B cell (primary cell): ENCODE measurements at places on chromosomes 6 and 20.

DNA sequence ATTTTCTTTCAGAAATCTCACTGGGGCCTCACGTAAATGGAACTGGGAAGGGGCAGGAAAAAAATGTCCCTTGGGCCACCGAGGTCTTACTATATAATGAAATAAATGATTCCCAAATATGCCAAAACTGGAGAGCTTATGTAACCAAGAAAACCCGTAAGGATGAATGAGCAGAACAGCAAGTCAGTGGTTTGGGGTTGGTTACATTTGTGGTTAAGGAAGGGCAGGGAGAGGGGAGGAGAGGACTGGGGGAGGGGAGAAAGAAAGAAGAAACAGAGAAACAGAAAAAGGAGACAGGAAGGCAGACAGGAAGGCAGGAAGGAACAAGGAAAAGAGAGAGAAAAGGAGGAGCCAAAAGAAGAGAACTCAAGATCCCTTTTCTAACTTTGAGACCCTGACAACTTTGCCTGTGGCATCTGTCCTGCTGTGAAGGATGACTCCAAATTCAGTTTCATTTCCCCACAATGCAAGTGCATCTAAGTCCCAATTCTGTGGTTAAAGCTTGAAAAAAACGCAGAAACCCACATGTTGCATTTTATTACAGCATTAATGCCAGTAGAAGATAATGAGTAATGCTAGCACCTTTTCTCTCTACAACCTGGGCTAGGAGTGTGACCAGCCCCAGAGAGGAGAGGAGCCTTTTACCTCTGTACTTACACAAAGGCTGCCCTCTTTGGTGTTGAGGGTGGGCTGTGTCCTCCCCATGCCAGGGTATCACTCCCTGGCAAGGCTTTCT, 10.8 kb upstream of the ARMC2 start:
- peak; percentile 65 for DNase-seq

DNA sequence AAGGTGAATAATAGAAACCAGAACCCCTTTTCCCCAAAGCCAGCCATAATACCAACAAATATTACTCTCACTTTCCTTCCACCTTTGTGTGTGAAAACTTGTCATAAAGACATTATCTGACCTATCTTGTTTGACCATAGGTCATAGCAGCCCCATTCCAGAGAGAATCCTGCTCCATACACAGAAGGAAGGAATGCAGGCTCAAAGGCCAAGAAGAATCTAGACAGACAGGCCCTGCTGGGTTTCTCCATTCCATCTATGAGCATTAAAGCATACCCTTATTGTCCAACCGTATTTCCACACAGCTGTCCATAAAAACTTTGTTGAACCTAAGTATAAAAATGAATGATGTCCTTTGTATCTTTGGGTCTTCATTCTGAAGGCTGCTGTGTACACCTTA, 40.7 kb upstream of the KCNK5 start:
- DNase-seq: no peak

DNA sequence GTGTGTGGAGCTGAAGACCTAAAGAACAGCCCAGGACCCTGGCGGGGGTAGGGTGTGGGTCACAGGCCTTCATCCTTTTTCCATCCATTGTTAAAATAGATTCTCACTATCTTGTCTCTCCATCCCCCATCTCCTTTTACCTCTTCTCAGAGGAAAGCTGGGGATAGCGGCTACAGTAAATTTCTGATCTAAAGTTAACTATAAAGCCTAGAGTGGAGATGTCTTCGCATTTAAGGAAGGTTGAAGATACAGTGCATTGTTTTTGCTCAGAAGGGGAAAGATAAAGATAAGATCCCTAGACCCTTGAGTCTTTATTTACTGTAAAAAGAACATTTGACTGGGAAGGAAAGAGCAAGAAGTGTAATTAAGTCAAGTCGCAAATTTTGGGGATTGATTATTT, 8.6 kb downstream of the FOXA2 start:
- DNase-seq: no peak

DNA sequence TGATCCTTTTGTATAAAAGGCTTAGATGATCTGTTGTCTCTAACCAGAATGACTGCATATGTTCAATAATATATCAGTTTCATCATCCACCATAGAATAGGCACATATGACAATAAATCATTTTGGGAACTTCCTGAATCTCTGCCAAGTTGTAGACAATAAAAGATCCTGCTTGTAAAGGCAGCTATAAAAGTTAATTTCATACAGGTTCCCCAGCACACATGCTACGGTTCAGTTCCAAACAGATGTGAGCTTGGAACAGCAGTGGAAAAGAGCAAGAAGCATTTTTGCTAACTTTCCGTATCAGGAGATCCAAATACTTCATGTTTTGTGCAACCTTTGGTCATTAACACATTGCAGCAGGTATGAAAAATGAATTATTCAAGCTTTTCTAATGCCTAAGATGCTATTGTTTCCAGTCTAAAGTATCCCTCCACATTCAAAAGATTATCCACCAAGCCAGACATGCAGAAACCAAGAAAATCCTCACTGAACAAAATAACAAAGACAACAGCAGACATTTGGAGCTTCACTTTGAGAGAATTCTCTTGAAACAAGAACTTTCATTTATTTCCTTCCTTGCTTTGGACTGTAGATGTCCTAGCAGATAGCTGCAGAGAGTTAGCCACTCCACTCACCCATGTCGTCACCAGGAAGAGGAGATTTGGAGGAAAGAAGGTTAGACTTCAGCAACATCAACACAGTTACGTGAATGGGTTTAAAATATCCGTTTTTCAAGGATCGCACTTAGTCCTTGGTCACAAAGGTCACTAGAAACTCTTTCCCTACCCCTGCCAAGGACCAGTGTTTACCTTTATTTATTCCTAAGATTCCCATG, 453.5 kb upstream of the JARID2 start:
- DNase-seq: no peak

DNA sequence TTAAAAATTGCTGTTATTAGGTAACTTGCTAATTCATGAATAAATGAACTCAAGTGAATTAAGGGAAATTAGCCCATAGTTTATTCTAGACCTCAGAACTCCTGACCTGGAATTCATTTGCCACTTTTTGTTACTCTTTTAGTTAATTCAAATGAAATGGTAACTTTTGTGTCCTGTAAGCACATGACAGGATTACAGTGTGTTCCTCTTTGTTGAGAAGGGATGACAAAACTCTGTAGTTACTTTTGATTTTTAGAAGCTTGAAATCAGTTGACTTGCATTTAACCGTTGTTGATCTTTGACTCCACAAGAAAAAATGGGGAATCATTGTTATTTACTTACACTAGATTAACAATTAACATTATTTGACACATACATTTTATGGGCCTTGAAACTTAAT, 6.2 kb downstream of the SLC9A8 start:
- DNase-seq: no peak

DNA sequence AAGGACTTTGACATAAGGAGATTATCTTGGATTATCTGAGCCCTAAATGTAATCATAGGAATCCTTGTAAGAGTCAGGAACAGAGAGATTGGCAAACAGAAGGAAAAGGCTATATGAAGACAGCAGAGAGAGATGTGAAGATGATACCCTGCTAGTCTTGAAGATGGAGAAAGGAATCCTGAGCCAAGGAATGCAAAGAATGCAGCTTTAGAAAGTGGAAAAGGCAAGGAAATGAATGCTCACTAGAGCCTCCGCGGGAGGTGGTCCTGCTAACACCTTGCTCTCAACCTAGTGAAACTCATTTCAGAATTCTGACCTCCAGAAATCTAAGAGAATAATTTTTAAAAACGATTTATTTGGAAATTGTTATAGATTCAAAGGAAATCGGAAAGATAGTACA, 117.1 kb downstream of the TBXT start:
- no peak for DNase-seq

DNA sequence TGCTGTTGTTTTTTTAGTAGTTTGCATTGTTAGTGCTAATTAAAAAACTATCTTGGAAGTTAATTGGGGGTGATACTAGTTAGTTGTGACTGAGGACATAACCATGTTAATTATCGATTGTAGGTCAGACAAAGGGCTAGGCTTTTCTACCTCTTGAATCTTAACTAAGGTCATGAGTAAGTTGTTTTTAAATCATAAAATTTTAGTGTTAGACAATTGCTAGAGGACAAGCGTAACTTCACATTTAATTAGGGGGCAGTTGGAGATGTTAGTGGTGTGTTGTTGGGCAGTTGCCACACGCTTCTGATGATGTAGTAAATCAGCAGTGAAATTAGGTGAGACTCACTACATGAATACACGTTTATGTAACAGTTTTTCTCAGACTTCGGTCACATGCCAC, 619.1 kb upstream of the FLRT3 start:
- no peak for DNase-seq

- no peak for DNase-seq
Observed at GRCh38 chr20:1034415-1034789, 32.3 kb upstream of the RSPO4 start.

DNA sequence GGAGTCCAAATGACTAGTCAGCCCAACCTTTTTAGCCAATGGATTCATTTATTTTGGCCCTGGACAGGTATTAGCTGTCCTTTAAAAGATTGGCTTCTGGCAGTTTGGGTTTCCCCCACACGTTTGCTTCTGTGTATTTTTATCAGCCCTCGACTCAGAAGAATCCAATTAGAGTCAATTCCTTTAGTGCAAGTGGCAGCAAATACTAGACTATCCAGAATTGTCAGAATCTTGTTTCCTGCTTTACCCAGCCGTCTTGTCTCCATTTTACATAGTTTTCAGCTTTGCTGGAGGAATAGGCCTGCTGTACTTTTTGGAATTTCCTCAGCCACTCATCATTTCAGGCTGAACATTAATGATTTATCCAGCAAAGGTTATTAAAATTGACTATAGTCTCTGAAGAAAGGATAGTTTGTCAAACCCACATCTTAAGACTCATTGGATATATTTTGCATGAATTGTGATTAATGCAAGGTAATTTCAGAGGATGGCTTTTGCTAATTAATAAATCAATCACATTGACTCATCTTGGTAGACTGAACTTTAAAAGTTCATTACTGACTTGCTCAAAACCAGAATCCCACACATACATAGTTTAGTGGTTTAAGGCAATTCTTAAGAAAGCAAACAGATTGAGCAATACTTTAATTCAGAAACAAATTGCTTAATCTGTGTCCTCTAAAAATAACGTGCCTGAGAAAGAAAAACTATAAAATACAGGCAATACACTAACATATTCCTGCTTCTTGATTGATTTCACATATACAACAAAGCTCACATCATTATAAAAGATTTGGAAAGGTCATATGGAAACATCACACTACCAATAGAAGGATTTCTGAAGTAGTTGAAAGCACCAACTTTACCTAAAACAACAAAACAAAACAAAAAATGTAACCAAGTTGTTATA, 62.9 kb upstream of the ZNF217 start:
- no peak for DNase-seq

GRCh38 chr6:169224716-169225115, 28.9 kb downstream of the THBS2 start:
- DNase-seq: no peak
